ENCODE measurements at places on chromosomes 11 and 22. TPM values are rescaled to one million over a fixed set of nuclear protein-coding genes. Genes with fewer than 3 reads are reported as not detected.

DNA sequence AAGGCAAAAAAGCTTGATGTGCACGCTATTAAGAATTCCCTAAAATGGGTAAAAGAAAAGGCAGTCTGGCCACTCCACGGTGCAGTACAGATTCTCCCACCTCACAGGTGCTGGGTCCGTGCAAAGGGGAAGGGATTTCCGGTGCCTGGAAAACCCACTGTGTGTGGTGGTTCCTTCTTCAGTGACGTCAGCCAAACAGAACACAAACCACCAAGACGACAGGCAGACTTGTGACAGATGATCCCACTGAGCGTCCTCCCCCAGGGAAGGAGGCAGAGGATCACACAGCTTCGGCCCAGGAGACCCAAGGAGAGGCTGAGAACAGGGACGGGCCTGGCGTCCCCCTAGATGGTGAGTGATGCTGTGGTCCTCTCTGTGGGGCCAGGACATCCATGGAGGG, 18.6 kb downstream of the PHF21B start:
- H3K36me3 ChIP-seq: peaks cover 26% of the 10 kb centered on the region
- DNase-seq: no peak
- H3K4me1 ChIP-seq: peaks cover 15% of the 10 kb centered on the region
- 0 out of 2 replicates have a peak overlapping the region, but pooled peaks have one; percentile 39 for H3K27ac ChIP-seq
- no peak overlapping the region for H3K4me3 ChIP-seq

- H3K27ac ChIP-seq: no peak overlapping the region
- H3K36me3 ChIP-seq: no peaks in the 10 kb centered on the region
Measured at GRCh38 chr11:87002918-87003317, 34.8 kb upstream of the TMEM135 start.

DNA sequence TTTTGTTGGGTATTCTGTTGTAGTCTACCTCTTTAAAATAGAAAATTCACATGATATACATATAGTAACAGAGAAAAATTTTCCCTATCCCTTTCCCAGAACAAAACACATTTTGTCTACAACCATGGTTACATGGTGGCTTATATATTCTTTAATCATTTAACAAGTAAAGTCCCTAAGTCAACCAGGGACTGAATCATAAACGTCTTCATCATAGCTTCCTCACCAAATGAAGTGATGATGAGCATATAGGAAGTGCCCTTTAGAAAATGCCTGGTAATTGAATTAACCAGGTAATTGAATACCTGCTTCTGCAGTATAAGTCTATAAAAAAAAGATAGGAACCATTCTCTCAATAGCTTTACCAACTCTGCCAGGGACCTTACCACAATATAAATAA, 101.2 kb downstream of the APOL5 start:
- H3K4me3 ChIP-seq: no peak overlapping the region
- H3K4me1 ChIP-seq: peaks cover 12% of the 10 kb centered on the region
- DNase-seq: no peak
- H3K27ac ChIP-seq: no peak overlapping the region
- no peaks in the 10 kb centered on the region for H3K27me3 ChIP-seq

DNA sequence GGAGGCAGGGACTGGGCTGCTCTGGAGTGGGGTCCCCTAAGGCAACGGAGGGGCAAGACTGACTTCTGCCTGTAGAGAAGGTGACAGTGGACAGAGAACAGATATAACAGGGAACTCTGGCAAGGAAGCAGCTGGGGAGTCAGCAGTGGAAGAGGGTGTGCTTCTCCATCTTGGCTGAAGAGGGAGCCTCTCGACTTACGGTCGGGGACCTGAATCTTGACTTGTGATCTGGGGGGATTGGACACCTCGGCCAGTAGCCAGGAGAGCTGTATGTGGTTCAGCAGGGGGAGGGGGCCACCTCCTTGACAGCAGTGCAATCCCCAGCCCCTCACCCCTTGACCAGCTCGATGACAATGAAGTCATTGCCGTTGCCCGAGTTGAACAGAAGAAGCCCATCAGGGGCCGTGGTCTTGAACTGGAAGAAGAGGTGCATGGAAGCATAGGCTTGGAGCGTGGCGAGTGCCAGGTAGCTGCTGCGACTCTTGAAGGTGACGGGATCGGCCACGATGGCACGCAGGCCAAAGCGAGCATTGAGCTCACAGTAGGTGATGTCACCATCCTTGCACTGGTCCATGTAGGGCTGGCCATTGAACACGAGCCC, 60.0 kb downstream of the SLC22A12 start:
- H3K4me1 ChIP-seq: peaks cover 17% of the 10 kb centered on the region
- peak; percentile 78 for DNase-seq
- H3K36me3 ChIP-seq: no peaks in the 10 kb centered on the region
- 0 out of 2 replicates have a peak, but pooled peaks cover 3% of the 10 kb centered on the region for H3K27me3 ChIP-seq
- H3K4me3 ChIP-seq: no peak overlapping the region
- no peak overlapping the region for H3K27ac ChIP-seq

DNA sequence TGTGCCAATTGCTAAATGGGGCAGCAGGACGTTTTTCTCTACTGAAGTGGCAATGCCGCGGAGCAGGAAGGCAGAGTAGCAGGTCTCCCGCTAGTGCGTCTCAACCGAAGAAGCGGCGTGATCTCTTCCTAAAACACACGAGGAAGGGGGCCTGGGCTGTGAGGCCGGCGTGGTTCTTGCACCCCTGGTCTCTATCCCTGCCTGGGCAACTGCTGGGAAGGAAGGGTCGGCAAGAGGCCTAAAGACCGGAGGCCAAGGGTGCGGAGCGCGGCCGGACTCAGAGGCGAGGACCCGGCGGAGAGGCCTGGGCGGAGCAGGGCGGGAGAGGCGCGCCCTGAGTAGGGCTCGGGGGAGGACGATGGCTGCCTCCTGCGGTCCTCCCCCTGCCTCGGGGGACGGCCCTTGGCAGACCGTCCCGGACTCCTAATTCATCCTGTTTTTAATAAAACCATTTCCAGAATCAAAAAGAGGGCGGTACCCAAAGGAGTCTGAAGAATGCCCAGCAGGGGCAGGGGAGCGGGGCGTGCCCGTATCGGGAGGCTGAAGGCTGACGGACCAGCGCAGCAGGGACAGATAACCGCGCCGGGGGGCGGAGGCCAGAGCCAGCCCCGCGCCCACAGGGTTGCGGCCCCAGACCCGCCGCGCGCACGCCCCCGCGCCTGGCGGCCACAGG, 572 bp upstream of the APLP2 start:
- H3K27me3 ChIP-seq: peaks cover 39% of the 10 kb centered on the region
- H3K4me1 ChIP-seq: peaks cover 28% of the 10 kb centered on the region
- H3K4me3 ChIP-seq: peak overlapping the region; percentile 74

GRCh38 chr11:130846606-130847005, 69.7 kb downstream of the SNX19 start:
- H3K4me1 ChIP-seq: no peaks in the 10 kb centered on the region
- no peak overlapping the region for H3K27ac ChIP-seq
- no peaks in the 10 kb centered on the region for H3K36me3 ChIP-seq
- H3K4me3 ChIP-seq: no peak overlapping the region
- DNase-seq: no peak
- H3K27me3 ChIP-seq: no peaks in the 10 kb centered on the region

DNA sequence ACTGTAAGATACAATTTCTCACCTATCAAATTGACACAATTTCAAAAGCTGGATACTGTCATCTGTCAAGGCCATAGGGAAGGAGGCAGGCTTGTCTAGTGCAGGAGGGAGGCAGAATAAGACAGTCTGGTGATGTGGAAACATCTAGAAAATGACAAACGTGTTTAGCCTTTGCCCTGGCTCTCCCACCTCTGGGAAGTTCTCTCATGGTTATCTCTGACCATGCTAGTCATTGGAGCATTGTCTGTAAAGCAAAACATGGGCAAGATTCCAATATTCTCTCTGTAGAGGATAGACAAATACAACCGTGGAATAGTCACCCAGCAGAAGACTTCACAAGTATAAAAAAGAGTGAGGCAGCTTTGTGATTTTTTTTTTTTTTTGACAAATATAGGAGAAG, 9.1 kb upstream of the SERHL2 start:
- no peaks in the 10 kb centered on the region for H3K27me3 ChIP-seq
- H3K4me1 ChIP-seq: peaks cover 14% of the 10 kb centered on the region
- no peaks in the 10 kb centered on the region for H3K36me3 ChIP-seq
- H3K4me3 ChIP-seq: no peak overlapping the region

GRCh38 chr22:46042786-46043185, 65.8 kb upstream of the WNT7B start:
- DNase-seq: no peak
- no peak overlapping the region for H3K4me3 ChIP-seq
- peaks cover 32% of the 10 kb centered on the region for H3K27me3 ChIP-seq
- no peaks in the 10 kb centered on the region for H3K36me3 ChIP-seq
- H3K27ac ChIP-seq: no peak overlapping the region
- H3K4me1 ChIP-seq: peaks cover 10% of the 10 kb centered on the region

GRCh38 chr11:12219757-12220156, 109.4 kb downstream of the MICAL2 start:
- H3K36me3 ChIP-seq: no peaks in the 10 kb centered on the region
- no peaks in the 10 kb centered on the region for H3K27me3 ChIP-seq
- 0 out of 2 replicates have a peak, but pooled peaks cover 3% of the 10 kb centered on the region for H3K4me1 ChIP-seq
- no peak for DNase-seq
- no peak overlapping the region for H3K27ac ChIP-seq

GRCh38 chr11:26323837-26324236, 8.1 kb upstream of the ANO3 start:
- no peak for DNase-seq
- H3K36me3 ChIP-seq: no peaks in the 10 kb centered on the region
- H3K4me3 ChIP-seq: no peak overlapping the region
- no peaks in the 10 kb centered on the region for H3K27me3 ChIP-seq

Gene LRRC10B
- total RNA-seq: 1.6 TPM

Gene MYBPC3
- not detected for total RNA-seq

Gene SNX32
- total RNA-seq: 0.49 TPM

Gene GSTT2B
- total RNA-seq: 5.7 TPM
